Kasumi-1 (cell line): ENCODE measurements at places on chromosomes 13 and 19.

- DNase-seq = no peak
Observed at GRCh38 chr19:1668486-1669270, 16.3 kb upstream of the TCF3 start.

DNA sequence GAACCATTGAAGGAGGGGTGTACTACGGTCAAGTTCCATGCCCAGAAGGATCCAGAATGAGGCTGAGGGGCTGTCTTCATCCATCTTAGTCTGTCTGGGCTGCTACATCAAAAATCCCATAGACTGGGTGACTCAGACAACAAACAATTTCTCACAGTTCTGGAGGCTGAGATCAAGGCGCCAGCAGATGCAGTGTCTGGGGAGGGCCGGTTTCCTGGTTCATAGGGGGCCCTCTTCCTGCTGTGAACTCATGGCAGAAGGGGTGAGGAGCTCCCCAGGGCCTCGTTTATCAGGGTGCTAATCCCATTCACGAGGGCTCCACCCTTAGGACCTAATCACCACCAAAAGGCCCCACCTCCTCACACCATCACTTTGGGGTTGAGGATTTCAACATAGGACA, 14.7 kb upstream of the KCTD15 start:
- no peak for DNase-seq

GRCh38 chr19:49342291-49342721, 7.1 kb downstream of the CD37 start:
- no peak for DNase-seq

DNA sequence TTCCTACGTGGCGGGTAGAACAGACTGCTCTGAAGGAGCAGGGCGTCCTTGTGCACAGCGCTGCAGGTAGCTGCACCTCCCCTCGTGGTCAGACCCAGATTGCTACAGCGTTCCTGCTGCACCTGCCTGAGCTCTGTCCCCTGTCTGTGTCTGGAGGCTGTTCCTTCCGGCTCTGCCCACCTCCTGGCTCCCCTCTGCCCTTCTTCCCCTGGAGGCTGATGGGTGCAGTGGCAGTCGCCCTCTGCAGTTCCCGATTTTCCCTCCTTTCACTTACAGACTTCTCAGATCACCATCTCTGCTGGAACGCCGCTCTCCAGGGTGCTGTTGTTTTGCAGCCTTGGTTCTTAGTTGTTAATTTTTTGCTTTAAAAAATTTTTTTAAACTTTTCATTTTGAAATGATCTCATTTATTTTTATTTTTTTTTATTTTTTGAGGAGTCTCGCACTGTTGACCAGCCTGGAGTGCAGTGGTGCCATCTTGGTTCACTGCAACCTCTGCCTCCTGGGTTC, 53.6 kb downstream of the SMARCA4 start:
- no peak for DNase-seq

DNA sequence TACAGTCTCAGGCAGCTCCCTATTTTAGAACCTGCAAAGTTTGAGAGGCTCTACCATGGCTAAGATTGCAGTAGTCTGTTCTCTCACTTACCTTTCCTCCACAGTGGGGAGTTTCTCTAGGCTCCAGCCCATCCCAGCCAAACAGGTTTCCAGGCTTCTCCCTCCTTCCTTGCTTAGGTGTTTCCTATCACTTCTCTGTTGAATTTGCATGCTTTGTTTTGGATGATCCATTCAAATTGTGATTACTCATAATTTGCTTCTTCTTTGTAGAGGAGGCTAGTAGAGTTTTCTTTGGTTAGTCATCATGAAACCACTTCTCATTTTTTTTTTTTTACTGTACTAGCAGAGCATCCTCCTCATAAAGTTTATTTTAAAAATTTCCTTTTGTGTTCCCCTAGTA, 1242.2 kb upstream of the MIR17HG start:
- peak; percentile 45 for DNase-seq

- DNase-seq = no peak
Observed at GRCh38 chr13:109735436-109735966, 50.9 kb downstream of the IRS2 start.

DNA sequence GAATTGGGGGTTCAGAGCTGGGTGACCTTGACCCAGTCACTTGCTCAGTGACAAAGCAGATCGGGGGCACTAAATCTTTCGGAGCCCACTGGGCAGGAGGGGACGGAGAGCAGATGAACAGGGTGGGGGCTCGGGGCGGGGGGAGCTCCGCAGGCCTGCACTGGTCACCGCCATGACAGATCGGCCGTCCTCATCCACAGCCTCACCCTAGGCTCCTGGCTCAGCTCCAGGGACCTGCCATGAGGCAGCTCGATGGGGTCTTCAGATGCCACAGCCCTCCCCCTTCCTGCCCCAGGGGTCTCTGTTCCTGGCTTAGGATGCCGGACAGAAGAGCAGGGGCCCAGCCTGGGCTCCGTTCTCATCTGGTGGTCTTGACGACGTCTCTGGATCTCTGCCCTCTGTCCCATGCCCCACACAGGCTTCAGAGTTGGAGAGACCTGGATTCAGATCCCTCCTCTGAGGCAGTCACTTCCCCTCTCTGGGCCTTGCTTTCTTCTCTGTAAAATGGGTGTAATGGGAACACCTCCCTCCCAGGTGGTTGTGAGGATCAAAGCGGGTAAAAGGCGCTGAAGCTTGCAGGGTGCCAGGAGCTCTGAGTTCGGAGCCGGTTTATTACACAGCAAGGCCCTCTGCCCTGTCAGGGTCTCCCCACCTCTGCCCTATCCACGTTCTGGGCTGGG, 3.0 kb downstream of the KDM4B start:
- no peak for DNase-seq

DNA sequence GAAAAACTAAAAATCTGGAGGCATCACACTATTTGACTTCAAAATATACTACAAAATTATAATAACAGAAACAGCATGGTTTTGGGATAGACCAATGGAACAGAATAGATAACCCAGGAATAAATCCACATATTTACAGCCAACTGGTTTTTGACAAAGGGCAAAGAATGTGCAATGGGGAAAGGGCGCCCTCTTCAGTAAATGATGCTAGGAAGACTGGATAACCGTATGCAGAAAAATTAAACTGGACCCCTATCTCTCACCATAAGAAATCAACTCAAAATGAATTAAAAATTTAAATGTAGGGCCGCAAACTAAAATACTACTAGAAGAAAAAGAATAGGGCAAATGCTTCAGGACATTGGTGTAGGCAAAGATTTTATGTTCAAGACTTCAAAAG, 440.5 kb upstream of the SGCG start:
- peak; percentile 17 for DNase-seq

- peak; percentile 87 for DNase-seq
Observed at GRCh38 chr19:55526216-55527196, 10.4 kb downstream of the SBK2 start.

GRCh38 chr13:74158028-74158427, 23.8 kb upstream of the KLF12 start:
- no peak for DNase-seq

DNA sequence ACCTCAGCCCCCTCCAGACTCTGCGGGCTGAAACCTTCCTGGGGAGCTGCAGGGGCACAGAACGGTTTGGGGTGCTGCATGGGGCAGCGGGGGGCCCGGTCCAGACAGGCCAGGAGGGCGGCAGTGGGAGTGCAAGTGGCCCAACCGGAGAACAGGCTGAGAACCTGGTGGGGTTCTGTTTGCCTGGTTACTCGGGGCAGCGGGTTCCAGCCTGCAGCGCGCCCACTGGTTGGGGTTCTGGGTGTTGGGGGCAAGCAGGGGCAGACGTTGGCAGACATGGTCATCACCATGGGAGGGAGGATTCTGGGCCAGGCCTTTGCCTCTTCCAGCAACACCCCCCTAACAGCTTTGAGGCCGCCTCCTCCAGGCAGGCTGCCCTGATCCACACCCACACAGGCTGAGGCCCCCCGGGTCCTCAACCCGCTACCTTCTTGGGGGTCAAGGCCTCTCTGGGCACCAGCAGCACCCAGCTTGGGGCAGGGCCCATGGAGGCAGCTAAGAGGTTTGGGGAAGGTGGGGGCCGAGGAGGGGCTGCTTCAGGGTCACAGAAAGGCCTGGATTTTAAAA, at the start of gene PRR22:
PRR22 (minus strand) TSS at position 166 of the 567 bp plus-strand sequence; CDS start at position 80, 86 bp downstream.
- DNase-seq = no peak

DNA sequence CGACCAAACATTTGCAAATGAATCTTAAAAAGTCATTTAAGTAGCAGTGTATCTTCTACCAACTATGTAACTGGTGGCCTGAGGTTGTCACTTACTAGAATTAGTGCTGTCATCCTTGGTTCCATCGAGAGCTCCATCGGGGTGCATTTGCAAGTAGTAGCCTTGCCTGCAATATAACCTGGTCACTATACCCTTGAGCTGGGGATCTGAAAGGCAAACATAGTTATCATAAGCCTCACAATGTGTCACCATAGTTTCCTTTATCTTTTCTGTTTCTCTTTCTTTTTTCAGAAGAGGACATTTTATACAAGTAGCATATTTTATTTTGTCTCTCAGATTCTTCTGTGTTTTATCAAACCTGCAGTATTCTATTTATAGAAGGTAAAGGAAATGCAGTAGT, 422.6 kb downstream of the ITGBL1 start:
- no peak for DNase-seq

- no peak for DNase-seq
Observed at GRCh38 chr13:111156421-111156820, 41.3 kb downstream of the ARHGEF7 start.

- DNase-seq = no peak
Observed at GRCh38 chr13:108959234-108959633, 329.8 kb downstream of the MYO16 start.

DNA sequence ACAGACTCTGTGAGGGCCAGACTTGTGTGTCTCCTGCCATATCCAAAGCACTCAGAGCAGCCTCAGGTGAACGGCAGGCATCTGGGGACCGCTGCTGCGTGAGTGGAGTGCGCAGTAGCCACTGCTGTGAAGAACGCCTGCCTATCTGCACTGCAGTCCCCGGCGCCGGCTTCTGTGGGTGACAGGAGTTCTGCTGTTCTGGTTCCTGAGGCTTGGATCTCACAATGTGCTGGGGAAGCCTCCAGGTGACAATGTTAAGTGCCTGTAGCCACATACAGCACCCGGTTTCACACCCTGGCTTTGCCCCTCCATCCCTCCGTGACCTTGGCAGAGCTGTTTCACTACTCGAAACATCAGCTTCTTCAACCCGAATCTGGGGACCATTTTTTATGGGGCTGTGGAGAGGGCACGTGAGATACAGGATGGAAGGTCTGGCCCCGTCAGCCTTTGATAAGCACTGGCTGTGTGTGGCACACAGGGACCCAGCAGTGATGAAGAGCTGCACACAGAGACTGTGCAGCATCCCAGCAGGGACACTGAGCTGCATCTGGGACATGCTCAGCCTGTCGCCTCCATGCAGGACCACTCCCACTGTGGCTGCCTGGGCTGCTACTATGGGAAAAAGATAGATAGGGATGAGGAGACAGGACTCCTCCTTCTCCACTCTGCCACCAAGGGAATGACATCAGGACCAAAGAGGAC, 28.3 kb downstream of the ELAVL1 start:
- no peak for DNase-seq

- DNase-seq = no peak
Observed at GRCh38 chr13:48749699-48750473, 96.2 kb downstream of the CYSLTR2 start.

DNA sequence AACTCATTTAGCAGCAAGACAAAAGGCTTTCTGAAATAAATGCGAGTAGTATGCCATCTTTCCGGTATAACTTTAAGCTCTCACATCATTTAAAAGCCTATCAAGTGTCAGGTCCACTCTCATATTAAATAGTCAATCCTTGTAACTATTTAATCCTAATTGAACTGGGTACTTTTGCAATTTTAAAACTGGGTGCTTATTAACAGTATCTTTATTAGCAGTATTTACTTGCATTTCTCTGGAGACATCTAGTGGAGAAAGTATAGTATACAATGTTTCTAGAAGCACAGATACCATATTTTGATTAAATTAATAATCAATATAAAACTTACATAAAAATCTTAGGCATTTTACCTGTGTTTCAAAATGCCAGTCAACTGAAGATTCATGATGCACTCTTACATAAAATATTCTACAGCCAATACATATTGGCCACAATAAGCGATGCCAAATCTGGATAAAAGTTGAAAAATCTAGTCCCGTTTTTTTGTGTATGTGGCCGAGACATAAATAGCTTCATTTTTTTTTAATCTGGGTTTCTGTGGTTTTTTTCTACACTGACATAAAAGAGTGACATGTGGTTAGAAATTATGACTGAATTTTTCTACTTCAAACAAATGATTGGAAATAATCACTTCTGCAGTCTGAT, 4.3 kb upstream of the POSTN start:
- peak; percentile 3 for DNase-seq

DNA sequence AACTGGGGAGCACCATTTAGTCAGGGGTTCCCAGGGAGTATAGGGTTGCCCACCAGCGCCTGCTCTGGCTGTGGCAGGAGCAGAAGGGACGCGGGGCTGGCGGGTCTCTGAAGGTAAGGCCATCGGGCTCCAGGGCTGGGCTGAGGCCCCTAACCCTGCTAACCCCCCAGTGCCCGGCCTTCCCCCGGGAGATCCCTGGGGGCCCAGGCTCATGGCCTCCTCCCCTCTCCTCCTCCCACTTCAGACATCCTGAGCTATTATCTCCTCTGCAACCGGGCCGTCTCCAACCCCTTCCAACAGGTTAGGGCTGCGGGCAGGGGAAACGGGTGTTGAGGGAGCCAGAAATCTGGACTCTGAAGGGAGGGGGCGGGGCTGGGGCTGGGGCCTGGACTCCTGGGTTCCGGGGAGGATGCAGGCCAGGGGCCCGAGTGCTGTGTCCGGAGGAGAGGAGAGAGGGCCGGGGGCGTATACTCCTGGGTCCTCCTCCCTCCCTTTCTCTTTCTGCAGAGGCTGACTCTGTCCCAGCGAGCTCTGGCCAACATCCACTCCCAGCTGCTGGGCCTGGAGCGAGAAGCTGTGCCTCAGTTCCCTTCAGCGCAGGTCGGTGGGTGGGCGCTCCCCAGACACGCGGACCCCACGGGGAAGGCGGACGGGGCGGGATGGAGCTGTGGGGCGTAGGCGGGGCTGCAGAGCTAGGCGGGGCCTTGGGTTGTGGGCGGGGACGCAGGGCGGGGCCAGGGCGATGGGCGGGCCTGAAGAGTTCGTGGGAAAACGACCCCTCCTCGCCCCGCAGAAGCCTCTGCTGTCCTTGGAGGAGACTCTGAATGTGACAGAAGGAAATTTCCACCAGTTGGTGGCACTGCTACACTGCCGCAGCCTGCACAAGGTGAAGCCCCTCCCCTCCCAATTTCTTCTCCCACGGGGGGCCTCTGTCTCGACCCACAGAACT, 15.3 kb downstream of the TTYH1 start:
- peak; percentile 34 for DNase-seq

GRCh38 chr19:53389571-53389970, 5.4 kb upstream of the ZNF765 start:
- no peak for DNase-seq

DNA sequence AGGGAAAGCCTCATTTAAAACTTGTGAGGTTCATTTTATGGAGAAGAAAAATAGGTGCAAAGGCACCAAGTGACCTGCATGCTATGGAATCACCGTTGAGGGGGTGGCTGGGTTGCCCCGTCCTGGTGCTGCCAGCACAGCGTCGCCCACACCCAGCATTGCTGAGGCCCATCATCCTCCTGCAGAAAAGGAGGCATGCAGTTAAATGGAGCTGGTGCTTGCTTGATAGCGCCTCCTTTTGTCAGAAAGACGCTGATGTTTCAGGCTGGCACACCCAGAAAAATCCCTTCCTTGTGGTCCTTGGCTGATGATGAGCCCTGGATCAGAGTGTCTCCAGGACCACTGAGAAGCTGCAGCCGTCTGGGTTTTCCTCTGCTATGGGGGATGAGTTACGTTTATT, 36.9 kb downstream of the DHRS12 start:
- DNase-seq = peak; percentile 4

- no peak for DNase-seq
Observed at GRCh38 chr19:11587975-11588631, 9.2 kb upstream of the ZNF627 start.

GRCh38 chr13:59531571-59532091, 632.1 kb downstream of the DIAPH3 start:
- peak; percentile 92 for DNase-seq

GRCh38 chr19:377801-378581, 31.0 kb downstream of the C2CD4C start:
- DNase-seq = no peak
